ENCODE measurements at places on chromosomes 2 and 18. TPM values are rescaled to one million over a fixed set of nuclear protein-coding genes. Genes with fewer than 3 reads are reported as not detected.

BMP10 gene
- not detected for total RNA-seq

REEP1 gene
- total RNA-seq, result under 0.01 TPM

VWC2L gene
- under 0.01 TPM for total RNA-seq

NMUR1 gene
- not detected for total RNA-seq

KCNK3 gene
- under 0.01 TPM for total RNA-seq

- DNase-seq, result peak; percentile 69
These were observed 126.3 kb downstream of the HDAC4 start for GRCh38 chr2:239274391-239275043.

GRCh38 chr2:137096693-137097092, 331.3 kb downstream of the THSD7B start:
- no peak for DNase-seq

GRCh38 chr18:60372132-60372531, 443 bp downstream of the MC4R start:
- no peak for DNase-seq

- DNase-seq, result no peak
These were observed 69.8 kb upstream of the WIPF1 start for GRCh38 chr2:174667250-174667860.

GRCh38 chr2:79964966-79965365, 339.6 kb downstream of the LRRTM1 start:
- DNase-seq, result no peak
